ENCODE measurements at places on chromosomes 13 and 19.

GRCh38 chr19:33473653-33474305 lies 47.8 kb downstream of the PEPD start:
- DNase-seq, result no peak

DNA sequence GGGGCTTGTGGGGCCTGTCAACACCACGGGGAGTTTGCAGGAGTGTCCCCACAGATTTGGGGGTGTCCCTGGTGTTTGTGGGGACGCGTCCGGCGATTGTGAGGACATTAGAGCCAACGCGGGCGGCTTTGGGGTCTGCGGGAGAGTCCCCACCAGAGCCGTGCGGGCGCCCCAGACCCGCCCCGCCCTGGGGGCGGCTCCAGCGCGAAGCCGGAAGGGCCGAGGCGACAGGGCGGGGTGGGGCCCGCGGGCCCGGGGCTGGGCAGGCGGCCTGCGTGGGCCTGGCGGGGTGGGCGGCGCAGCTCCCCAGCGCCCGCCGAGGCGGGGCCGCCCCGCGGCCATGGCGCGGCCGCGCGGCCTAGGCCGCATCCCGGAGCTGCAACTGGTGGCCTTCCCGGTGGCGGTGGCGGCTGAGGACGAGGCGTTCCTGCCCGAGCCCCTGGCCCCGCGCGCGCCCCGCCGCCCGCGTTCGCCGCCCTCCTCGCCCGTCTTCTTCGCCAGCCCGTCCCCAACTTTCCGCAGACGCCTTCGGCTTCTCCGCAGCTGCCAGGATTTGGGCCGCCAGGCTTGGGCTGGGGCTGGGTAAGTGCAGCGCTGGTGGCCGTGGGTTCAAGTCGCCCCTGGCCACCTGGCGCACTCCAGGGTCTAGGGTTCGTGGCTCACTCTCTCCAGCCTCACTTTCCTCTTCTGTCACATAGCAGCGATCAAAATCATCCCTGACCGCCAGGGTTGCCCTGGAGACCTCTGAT lies 10.3 kb downstream of the PDE4A start:
- DNase-seq, result no peak

GRCh38 chr13:49308097-49308875 lies 60.6 kb downstream of the CDADC1 start:
- DNase-seq, result no peak

GRCh38 chr13:106700439-106700838 lies 132.5 kb upstream of the ARGLU1 start:
- DNase-seq, result no peak

GRCh38 chr19:5005096-5005495 lies 36.2 kb downstream of the KDM4B start:
- DNase-seq, result no peak

DNA sequence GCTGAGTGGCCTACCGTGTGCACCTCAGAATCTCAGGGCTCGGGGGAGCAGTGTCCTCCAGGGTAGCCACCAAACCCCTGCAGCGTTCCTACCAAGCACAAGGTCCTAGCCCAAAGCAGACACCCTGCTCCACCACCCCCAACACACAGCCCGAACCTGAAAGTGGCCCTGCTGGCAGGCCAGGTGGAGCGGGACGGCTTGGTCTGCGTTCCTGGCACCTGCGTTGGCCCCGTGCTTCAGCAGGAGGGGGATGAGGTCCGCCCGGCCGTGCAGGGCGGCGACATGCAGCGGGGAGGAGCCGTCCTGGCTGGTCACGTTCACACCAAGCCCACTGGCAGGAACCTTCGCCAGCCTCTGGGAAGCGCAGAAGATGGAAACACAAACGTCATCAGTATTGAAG lies 26.5 kb downstream of the PDCD5 start:
- DNase-seq, result no peak
